Mesenchymal stem cell (in vitro differentiated cells and primary cell): ENCODE measurements at places on chromosomes 1 and 21.
A peak's percentile ranks its signal among the peaks of the same experiment; 100 is the strongest.

DNA sequence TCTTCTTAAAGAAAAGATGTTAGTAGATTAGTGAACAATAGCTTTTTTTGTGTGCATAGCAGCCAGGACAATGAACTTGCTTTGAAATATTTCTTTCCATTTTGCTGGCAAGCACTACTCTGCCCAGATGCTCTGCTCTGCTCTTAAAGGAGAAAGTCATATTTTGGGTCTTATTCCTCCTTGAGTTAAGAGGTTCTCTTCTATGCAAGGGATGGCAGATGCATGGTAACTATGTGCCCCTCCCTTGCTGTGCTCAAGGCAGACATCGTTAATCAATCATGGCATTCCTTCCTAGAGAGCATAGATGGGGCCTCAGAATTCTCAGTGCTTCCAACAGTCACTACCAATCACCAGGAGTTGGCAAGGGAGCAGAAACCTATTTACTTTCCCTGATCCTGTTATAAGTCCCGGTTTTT lies 27.6 kb downstream of the NIPAL3 start:
- DNase-seq, result no peak
- no peak overlapping the region for H3K27ac ChIP-seq
- peaks cover 4% of the 10 kb centered on the region for H3K4me1 ChIP-seq
- no peak overlapping the region for H3K4me3 ChIP-seq

DNA sequence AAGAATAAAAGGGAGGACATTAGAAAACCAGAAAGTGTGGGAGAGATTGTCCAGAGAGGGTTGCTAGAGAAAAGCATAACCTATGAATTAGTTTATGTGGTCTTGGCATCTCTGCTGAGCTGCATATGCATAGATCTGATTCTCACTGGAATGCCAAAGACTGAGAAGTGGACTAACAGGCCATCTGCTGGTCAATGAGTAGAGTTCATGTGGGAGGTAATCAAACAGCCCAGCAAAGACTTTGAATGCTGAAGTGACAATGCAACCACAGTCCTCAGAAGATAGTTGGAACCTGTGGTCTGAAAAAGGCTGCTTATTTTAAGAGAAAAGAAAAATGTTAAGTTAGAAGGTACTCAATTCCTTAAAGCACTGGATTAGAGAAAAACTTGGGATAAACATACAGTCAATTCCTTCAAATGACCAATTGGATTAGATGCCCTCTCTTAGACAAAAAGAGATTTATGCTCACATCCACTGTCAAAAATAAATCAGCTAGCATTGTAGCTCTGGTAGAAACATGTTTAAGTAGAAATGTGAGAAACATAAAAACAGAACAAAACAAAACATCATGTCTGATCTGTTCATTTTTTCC lies 382.8 kb downstream of the AMY1C start:
- no peaks in the 10 kb centered on the region for H3K4me1 ChIP-seq
- no peaks in the 10 kb centered on the region for H3K27me3 ChIP-seq
- DNase-seq, result peak; percentile 35
- no peak overlapping the region for H3K27ac ChIP-seq
- no peak overlapping the region for H3K4me3 ChIP-seq
- H3K36me3 ChIP-seq, result no peaks in the 10 kb centered on the region

DNA sequence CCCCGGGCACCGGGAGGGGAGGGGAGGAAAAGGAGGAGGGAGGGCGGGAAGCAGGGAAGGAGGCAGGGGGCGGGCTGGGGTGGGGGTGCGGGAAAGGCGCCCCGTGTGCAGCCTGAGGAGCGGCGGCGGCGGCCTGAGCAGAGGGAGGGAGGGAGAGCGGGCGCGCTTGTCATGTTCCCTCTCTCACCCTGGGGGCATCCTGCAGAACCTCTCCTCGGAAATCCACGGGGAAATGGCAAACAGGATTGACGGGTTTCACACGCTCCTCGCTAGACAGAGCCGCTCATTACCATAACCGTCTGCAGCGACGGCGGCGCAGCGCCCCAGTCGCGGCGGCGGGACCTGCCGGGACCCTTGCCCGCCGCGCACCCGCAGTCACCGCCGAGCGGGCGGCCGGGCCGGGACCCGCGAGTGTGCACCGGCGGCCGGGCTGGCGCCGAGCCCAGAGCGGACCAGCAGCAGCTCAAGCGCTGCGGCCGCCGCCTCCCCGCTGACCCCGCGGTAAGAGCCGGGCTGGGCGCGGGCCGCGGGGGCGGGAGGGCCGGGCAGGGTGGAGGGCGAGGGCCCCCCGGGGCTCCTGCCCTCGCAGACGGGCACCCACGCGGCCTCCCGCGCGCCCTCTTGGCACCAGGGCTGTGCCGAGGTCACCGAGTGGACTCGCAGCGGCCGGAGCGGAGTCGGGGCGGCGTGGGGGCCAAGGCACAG lies at the start of gene SERTAD4:
Gene SERTAD4 (plus strand): TSS at position 286 of the 705 bp plus-strand sequence. CDS start 5,165 bp downstream, outside the sequence.
- peak within 1 kb of the TSS; percentile 93 for H3K27ac ChIP-seq
- DNase-seq, result peak; percentile 60
- H3K27me3 ChIP-seq, result no peaks in the 10 kb centered on the region
- H3K4me1 ChIP-seq, result peaks cover 14% of the 10 kb centered on the region
- H3K4me3 ChIP-seq, result peak within 1 kb of the TSS; percentile 77

GRCh38 chr1:17653276-17653675 lies 101.9 kb upstream of the ACTL8 start:
- H3K4me3 ChIP-seq, result no peak overlapping the region
- peaks cover 26% of the 10 kb centered on the region for H3K4me1 ChIP-seq
- no peaks in the 10 kb centered on the region for H3K27me3 ChIP-seq
- DNase-seq, result no peak
- peaks cover 54% of the 10 kb centered on the region for H3K36me3 ChIP-seq

- no peak overlapping the region for H3K4me3 ChIP-seq
- H3K36me3 ChIP-seq, result peaks cover 73% of the 10 kb centered on the region
- DNase-seq, result no peak
- no peak overlapping the region for H3K27ac ChIP-seq
These were observed 38.2 kb downstream of the PKNOX1 start for GRCh38 chr21:43012596-43012995.

GRCh38 chr1:106224426-106224825 lies 832.0 kb upstream of the PRMT6 start:
- H3K27ac ChIP-seq, result no peak overlapping the region
- H3K27me3 ChIP-seq, result no peaks in the 10 kb centered on the region
- H3K4me3 ChIP-seq, result no peak overlapping the region
- DNase-seq, result no peak
- no peaks in the 10 kb centered on the region for H3K36me3 ChIP-seq
